ENCODE measurements at places on chromosomes 2 and 18.

DNA sequence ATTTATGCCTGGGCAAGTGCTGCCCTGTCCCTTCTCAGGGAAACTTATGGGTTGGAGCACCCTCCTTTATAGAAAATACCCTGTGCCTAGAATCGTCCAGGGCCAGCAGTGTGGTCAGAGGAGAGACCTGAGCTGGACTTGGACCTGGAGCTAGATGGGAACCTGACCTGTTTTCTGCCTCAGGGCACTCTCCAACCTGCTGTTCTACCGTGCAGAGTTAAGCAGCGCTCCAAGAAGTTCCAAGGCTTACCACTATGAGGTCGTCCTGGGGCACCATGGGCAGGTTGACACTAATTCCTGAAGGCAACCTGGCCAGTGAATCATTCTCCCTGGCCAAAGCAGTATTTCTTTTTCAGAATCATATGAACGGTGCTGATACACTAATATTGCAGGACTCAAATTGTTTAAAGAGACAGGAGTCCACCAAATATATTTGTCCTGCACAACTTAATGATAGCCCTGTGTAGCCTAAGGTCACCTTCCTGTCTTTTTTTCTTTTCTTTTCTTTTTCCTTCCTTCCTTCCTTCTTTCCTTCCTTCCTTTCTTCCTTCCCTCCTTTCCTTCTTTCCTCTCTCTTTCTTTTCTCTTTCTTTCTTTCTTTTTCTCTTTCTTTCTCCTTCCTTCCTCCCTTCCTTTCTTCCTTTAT, 455.4 kb upstream of the HNMT start:
- DNase-seq = no peak

GRCh38 chr2:144317071-144317738, 202.7 kb downstream of the ZEB2 start:
- DNase-seq = no peak

- DNase-seq = no peak
Observed at GRCh38 chr2:225040142-225040541, 2.1 kb downstream of the DOCK10 start.

DNA sequence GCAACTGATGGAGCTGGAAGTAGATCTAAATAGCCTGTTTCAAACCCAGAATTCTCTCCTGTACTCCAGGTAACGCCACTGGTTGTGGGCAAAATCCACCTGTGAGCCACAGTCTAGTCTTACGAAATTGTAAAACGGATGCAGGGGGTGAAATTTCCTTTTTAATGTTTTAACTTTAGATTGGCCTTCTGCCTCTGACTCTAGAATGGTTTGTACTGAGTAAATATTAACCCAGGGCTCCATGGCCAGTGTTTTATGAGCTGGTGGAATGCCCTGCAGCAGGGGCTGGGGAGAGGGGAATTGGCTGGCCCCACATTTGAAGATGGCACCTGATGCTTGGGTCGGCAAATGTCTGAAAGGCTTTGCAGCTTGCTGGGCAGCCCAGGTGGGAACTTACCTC, 156.6 kb downstream of the MYCN start:
- no peak for DNase-seq

DNA sequence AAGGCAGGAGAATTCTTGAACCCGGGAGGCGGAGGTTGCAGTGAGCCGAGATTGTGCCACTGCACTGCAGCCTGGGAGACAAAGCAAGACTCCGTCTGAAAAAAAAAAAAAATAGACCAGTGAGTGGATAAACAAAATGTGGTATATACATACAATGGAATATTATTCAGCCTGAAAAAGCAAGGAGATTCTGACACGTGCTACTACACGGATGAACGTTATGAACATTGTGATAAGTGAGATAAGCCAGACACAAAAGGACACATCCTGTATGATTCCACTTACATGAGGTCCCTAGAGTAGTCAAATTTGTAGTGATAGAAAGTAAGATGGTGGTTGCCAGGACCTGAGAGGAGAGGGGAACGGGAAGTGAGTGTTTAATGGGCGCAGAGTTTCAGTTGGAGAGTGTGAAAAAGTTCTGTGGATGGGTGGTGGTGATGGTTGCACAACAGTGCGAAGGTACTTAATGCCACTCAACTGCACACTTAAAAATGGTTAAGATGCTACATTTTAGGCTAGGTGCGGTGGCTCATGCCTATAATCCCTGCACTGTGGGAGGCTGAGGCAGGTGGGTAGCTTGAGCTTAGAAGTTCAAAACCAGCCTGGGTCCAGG, 38.3 kb downstream of the NIFK start:
- no peak for DNase-seq

DNA sequence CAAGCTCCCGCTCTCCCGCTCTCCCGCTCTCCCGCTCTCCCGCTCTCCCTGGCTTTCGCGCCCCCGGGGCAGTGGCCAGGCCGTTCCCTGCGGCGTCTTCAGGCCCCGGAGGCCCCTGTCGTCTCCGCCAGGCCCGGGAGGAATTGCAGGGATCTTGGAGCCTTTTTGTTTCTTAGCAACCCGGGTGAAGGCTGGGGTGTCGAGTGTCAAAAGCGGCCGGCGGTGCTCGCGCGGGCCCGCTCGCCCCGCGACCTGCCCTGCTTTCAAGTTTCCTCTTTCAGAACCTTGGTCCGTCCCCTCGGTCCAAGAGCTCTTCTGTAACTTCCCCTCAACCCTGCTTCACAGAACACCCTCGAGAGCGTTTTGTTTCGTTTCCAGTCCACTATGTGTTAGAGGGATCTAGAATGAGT, 1.4 kb downstream of the RNF138 start:
- peak; percentile 14 for DNase-seq

- no peak for DNase-seq
Observed at GRCh38 chr2:217307023-217307422, 447.2 kb upstream of the TNP1 start.
